ENCODE measurements at places on chromosomes 1 and 21.

DNA sequence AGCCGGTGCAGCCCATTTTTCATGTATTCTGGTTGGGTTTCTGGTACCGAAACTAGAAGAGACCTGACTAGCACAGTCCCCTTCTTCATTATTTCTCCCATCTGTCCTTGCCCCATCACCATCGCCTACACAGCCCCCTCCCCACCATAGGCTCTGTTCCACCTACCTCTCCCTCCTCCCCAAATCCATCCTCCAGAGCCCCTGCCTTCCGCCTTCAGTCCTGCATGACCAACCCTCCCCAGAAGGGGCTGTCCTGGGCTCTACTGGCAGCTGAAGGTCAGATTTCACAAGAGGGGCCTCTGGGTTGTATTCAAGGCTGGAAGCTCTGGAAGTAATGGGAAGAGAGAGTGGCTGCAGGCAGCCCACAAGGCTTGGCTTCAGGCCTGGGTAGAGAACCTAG lies 55.2 kb downstream of the SDC3 start:
- DNase-seq: no peak

GRCh38 chr1:235986869-235987268 lies 78.0 kb downstream of the NID1 start:
- no peak for DNase-seq

GRCh38 chr1:15287035-15287979 lies 40.3 kb downstream of the FHAD1 start:
- no peak for DNase-seq

DNA sequence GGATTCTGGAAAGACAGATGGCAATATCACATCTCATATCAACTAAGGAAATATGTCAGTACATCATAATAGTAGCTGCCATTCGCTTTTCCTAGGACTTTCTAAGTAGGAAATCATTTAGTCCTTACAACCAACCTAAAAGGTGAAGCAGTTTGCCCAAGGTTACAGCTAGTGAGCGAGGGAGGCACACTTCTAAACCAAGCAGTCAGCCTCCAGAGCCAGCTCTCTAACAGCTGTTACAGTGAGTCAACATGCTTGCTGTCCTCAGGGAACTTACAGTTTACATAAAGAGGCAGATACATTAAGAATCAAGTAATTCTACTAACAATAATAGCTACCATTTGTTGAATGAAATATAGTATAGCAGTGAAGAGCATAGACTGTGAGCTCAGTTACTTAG lies 57.1 kb downstream of the GIPC2 start:
- DNase-seq: no peak

DNA sequence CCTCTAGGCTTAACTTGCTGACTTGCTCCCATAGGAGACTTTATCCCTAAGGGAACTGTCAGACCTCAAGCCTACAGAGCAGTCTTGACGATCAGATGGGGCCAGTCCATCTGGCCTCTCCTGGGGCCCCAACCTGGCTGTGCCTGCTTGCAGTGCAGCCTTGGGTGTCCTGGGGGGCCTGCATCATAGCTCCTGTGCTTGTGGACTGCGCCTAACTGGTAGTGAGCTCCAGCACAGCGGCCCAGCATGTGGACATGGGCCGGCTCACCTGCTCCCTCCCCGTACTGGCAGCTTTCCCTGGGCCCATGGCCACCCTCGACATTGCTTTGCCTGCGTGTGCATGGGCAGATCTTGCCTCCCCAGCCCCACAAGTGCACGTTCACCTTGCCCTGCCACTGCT lies 76.1 kb downstream of the INTS7 start:
- DNase-seq: no peak

DNA sequence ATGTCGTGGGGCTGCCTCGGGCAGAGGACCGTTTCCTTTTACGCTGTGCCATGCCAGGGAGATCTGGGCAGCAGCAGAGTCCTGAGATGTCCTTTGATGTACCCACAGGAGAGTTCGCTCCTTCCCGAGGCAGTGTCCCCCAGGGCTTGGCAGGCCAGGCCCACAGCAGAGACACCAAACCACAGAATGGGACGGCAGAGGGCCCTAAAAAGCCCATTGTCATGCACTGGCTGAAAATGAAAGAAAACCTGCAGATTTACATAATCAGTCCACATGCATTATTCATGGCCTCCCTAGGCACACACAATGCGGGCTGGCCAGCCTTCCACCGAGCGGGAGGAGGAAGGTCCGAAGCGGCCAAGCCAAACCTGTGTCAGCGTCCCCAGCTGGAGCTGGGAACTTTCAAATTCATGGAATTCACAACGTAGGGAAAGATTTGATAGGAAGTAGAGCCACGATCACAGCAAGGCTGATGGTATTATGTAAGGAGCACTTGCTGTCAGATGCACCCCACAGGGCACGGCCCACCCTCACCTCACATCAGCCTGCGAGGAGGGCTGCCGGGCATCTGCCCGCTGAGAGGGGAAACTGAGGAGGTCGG lies 25.3 kb upstream of the EFHD2 start:
- no peak for DNase-seq

- peak; percentile 52 for DNase-seq
Observed at GRCh38 chr21:15850645-15851044, 120.9 kb downstream of the USP25 start.

- no peak for DNase-seq
Observed at GRCh38 chr1:228206582-228207351, 1.1 kb upstream of the OBSCN start.

DNA sequence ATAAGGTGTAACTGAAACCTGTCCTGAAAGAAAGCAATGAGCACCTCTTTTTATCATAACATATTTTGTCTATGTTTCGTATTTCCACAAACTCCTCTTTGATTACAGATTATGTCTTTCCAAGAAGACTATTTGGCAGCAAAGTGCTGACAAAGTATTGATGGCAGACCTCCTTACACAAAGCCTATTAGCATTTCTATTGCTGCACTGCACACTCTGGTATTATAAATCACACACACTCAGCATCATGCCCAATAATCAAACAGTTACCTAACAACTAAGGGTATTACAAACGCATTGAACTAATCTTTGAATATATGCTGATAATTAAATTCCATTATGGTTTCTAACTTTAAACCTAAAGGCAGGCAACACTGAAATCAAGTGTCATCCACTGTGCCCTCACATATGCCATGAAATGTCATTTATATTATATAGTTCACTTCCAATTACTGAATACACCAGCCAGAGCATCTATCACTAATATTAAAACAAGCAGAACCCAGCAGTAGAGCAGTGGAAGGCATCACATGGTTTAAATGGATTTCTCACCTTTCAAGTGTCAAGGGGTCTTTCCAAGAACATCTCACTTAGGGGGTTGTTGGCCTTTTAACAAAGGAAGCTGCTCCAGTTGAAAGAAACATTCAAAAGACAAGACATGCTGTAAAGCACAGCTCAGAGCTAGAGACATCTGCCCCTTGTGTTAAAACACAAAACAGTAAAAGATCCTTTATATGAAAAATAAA lies 239.1 kb downstream of the RERE start:
- no peak for DNase-seq

DNA sequence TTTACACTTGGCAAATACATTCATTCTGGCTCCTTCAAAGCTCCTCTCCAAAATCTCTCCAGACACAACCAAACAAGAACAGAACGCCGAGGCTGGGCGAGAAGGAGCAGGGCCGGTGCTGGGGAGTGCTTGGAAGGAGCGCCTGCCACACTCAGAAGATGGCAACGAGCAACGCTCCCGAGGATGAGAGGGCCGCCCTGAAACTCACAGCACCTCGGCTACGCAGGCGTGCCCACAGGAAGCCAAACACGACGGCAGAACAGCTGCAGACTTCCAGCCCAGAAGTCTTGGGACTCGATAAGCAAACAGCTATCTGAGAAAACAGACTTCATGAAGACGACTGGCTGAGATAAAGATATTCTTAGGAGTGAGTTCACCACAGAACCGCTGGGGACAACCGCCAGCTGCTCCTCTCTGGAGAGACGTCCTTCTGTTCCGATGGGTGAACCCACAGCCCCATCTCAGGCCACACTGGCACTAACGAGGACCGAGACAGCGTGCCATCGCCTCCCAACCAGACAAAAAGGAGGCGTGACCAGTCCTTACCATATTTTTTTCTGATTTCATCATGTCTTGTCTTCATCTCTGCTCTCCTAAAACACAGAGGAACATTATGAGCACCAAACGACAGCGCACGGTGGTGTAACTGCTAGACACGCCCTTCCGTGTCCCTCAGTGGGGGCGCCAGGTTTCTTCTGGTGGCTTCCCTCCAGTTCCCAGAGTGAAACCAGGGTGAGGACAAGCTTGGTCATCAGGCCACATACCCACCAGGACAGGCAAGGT lies 18.6 kb downstream of the PTTG1IP start:
- DNase-seq: no peak

GRCh38 chr21:46187261-46187660 lies 3.0 kb upstream of the SPATC1L start:
- DNase-seq: no peak

DNA sequence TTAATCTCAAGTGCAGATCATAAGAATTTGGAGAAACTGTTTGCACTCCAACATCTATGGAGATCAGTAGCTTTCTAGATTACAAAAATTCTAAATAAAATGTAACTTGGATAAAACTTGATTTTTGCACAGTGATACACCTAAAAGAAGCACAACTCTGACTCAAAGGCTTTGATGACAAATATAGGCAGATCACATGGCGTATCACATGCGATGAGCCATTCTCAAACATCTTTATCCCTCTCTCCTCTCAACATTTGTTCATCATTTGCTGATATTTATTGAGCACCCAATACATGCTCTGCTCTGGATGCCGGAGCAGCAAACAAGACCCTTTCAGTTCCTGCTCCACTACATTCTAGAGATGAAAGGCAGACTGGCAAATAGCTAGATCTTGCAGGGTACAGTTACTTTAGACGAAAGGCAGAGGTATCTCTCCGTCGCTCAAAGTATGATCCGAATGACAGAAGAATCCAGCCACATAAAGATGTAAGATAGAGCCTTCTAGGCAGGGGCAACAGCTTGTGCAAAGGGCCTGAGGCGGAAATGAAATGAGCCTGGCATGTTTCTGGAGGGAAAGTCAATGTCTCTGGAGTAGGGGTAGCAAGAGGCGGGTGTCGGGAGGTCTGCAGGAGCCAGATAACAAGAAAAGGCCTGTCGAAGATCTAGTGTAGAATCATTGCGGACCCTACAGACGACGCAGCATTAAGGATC lies 145.8 kb upstream of the ERRFI1 start:
- peak; percentile 58 for DNase-seq
